ENCODE measurements at places on chromosomes 4 and X.

GRCh38 chrX:11597479-11597878 is 68.2 kb downstream of the ARHGAP6 start:
- DNase-seq: no peak

DNA sequence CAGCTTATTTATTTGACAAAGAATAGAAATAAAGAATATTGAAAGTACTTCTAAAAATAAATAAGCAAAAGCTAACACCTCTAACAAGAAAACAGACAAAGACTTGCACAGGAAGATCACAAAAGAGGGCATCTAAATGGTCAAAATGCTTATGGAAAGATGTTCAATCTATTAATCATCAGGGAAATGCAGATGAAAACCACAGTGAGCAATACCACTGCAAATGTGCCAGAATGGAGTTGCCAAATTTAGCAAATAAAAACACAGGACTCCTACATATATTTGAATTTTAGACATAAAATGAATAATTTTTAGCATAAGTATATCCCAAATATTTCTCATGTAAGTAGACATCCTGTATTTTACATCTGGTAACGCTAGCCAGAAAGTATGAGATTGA is 56.1 kb upstream of the HPGD start:
- DNase-seq: no peak

DNA sequence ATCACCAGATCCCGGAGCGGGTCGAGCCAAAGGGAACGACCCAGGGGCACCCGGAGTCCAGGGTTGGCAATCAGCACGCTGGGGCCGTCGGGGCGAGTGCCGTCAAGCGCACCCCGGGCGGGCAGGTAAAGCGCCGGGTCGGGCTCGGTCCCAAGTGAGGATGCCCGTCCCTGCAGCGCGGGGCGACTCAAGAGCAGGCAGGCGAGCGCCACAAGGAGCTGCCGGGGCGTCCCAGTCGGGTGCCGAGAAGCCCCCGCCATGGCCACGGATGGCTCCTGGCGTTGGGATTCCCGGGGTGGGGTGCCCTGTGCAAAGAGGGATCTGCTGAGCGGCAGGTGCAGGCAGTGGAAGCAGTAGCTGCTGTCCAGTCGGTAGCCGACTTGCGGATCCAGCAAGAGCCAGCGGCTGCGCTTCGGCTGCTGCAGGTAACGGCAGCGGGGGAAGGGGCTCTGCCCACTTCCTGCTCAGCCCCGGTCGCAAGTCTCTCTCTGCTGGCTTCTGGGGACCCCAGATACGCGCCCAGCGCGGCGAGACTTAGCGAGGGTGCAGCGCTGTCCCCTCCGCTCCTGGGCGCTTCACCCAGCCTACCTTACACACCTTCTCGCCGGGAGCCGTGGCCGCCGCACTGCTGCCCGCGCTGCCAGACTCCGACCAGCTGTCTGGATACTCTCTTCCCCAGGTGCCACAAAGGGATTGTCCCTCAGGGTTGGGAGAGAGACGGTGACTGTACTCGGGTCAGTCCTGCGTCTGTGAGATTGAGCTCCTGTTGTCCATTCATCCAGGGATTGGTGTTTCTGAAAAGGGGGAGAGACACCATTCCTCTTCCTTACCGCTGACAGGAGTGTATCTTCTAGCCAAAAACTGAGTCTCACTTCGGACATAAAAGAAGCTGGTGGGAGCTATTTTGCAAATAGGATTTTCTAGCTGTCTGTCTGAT is at the start of gene FREM3:
Gene FREM3, minus strand, starts transcription at position 260 of the 937 bp plus-strand sequence. Its CDS starts 0 bp downstream, at position 260.
- no peak for DNase-seq

DNA sequence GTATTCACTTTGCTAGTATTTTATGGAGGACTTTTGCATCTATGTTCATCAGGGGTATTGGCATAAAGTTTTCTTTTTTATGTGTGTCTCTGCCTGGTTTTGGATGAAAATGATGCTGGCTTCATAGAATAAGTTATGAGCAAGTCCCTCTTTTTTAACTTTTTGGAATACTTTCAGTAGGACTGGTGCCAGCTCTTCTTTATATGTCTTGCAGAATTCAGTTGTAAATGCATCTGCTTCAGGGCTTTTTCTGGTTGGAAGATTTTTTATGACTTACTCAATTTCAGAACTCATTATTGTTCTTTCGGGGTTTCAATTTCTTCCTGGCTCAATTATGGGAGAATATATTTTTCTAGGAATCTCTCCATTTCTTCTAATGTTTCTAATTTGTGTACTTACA is 9.1 kb upstream of the CSN2 start:
- DNase-seq: no peak

DNA sequence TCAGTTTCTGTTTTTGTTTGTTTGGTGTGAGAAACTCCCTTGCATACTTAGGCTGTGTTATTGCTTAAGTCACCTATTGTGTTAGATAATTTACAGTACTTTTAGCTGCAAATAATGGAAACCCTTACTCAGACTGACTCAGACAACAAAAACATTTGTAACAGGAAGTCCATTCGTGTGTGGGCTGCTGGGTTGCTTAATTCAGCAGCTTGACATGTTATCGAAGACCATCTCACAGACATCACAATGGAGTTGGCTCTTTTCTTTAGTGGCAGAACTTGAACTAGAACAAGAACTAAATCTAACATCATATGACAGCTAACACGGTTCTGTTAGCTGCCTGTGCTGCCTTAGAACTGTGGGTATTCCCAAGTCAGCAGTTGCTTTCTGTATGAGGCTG is 9.9 kb upstream of the GABRE start:
- DNase-seq: no peak

DNA sequence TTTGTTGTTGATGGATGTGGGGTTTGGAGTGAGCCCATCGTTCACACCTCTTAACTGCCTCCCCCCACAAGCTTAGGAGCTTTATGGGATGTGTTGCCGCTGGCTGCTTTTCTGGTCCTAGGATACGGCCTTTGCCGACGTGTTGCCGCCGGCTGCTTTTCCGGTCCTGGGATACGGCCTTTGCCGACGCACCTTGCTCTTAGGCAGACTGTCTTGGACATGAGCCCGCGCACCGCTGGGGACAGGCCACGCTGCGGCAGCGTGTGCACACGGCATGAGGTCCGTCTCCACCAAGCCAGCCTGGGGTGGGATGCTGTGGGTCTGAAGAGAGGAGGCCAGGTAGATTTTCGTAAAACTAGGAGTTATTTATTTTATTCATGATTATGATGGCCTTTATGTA is 14.2 kb downstream of the RGS12 start:
- no peak for DNase-seq

GRCh38 chr4:137032222-137032621 is 500.1 kb downstream of the PCDH18 start:
- DNase-seq: no peak

GRCh38 chr4:153962311-153963039 is 173.6 kb upstream of the SFRP2 start:
- DNase-seq: no peak

DNA sequence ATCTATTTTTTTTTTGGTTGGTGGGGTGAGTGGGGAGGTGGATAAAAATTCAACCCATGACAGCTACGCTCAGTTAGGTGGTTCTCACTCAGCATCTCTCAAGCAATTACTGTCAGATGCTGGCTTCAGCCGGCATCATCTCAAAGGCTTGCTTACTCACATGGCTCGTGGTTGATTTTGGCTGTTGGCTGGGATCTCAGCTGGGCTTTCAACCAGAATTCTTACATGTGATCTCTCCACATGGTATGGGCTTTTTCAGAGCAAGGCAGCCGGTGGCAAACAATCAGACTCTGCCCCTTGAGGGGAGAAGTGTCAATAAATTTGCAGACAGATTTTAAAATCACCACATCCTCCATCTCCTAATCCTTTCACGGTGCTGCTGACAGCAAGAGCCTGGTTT is 47.2 kb downstream of the SLC34A2 start:
- no peak for DNase-seq

GRCh38 chr4:152524427-152524826 is 11.5 kb downstream of the FBXW7 start:
- DNase-seq: no peak

DNA sequence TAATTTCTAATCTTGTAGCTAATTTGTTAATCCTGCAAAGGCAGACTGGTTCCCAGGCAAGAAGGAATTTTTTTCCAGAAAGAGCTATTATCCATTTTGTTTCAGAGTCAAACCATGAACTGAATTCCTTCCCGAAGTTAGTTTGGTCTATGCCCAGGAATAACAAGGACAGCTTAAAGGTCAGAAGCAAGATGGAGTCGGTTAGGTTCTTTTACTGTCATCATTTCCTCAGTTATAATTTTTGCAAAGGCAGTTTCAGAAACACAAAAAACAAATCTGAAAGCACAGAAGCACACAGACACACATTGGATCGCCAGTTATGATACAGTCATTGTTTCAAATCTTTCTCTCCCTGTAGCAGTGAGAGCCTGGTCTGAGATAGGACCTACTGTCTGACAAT is 37.9 kb downstream of the AGA start:
- DNase-seq: no peak

DNA sequence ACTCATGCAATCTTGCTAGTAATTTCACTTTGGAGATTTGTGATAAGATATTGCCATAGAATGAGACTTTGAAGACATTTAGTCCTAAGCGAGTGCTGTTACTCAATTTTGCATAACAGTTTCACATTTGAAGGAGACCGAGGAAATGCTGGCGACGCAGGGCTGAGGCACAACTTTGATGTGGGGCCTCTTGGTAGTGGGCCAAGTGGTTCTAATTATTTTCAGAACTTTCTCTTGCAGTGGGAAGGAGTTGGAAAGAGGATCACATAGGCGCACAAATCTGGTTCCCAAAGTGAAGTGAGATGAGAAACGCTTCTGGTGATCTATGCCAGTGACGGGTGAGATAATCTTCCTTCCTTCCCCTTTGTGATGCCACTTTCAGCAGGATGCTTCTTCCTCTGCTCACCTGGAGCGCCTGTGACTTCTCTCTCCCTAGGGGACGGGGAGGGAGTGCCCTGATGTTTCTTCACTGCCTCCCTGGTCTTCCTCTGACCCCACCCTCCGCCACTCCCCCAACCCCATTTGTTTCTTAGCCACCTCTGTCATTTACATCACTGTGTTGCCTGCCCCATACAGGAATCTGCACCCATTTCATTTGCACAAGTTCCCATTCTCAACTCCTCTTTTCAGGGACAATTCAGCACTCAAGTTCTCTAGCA is 138.9 kb upstream of the MID1 start:
- no peak for DNase-seq

DNA sequence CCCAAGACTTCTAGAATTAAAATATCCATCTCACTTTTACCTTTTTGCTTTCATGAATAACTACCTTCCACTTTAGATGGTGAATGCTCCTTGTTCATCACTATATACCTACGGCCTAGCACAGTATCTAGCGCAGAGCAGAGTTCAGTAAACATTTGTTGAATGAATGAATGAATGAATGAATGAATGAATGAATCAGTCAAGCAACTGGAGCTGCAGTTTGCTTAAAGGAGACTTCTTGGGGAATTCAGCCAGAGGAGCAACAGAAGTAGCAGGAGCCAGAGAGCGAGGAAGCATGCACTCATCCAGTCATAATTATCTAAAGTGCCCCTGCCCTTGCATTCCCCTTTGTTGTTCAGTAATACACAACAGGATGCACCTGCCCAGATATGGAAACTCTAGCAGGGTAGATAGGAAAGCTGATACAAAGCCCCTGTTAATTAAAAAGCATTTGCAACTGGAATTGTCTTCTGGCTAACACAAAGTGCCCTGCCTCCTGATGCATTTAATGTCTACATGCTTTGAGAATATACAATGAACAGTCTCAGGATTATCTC is 103.0 kb upstream of the MBNL3 start:
- DNase-seq: no peak

- no peak for DNase-seq
Measured at GRCh38 chr4:183541752-183542040, 36.8 kb downstream of the ING2 start.

- DNase-seq: no peak
Measured at GRCh38 chrX:110987292-110987691, 108.7 kb upstream of the PAK3 start.

DNA sequence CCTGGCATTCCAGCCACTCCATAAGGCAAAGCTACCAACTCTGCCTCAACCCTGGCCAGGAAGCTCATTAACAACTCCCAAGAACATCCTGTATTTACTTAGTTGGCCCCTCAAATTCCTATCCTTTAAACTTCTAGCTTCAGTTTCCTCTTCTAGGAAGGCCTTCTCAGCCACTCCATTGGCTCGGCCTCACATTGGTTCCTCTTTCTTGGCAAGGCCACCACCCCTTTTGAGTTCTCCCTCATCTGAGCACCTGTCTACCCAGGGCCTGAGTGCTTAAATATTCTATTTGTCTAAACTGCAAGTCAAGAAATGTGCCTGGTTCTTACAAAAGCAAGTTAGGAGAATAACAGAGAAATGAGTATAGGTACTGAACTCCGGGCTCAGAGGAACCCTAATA is 10.0 kb downstream of the SMC1A start:
- DNase-seq: no peak

- DNase-seq: no peak
Measured at GRCh38 chrX:67892401-67892800, 348.6 kb downstream of the AR start.

DNA sequence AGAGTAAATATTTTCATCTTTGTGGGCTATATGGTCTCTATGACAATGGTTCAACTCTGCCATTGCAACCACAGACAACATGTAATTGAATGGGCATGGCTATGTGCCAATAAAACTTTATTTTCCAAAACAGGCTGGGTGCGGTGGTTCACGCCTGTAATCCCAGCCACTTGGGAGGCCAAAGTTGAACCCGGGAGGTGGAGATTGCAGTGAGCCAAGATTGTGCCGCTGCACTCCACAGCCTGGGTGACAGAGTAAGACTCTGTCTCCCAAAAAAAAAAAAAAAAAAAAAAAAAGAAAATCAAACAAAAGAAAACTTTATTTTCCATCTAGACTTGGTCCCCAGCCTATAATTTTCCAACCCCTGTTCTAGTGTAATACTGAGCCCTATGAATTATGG is 38.4 kb upstream of the LAS1L start:
- no peak for DNase-seq

DNA sequence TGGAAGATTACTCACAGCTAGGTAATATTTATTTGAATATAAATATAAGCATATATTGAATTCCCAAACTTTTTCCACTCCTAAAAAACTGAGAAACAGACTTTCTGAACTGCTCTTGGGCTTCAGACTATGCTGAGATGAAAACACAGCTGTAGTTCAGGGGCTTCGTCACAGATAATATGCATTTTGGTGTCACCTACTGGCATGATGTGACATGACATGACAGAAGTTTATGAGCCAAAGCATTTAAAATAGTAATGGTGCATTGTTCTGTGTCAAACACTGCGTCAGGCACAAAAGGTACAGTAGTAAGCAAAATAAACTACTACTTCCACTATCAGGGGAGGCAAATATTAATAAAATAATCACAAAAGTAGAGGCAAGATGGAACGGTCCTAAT is 171.3 kb downstream of the BTC start:
- peak; percentile 15 for DNase-seq

DNA sequence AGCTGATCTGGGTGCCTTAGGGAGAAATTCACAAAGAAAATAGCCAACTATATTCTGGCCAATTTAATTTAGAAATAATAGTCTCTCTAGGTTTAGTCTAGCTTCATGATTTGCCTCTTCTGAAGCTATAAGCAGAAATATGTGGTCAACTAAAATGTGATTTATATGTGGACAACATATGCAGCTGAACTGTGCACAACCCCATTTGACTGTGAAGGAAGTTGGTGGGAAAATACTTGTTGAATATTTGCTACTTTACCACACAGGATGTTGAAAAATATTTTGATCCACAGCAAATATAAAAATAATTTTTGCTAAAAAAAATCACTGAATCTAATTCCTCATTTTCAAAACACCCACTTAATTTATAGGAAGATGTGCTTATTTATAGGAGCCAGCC is 15.7 kb upstream of the RNF128 start:
- DNase-seq: no peak
